ENCODE measurements at places on chromosomes 1 and 21. TPM values are rescaled to one million over a fixed set of nuclear protein-coding genes. Genes with fewer than 3 reads are reported as not detected.

Gene C8B
- polyA plus RNA-seq, result not detected

- no peak for DNase-seq
These were observed 28.8 kb upstream of the SLC19A1 start for GRCh38 chr21:45570826-45571601.

DNA sequence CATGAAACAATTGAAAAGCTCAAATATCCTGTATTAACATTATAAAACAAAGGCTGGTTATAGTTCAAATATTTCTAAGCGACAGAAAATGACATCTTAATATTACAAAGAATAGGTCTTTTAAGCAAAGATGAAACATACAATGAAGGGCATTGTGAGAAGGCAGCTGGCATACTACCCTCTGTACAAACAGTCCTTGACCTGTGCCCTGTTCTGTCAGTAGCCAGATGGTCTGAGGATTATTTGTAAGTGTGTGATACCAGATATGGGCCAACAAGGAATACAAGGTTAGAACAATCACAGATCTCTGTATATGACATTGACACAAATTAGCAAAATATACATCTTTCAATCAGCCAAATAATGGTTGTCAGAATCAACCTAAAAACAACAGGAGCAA lies 1350.4 kb downstream of the AMY1C start:
- no peak for DNase-seq

- no peak for DNase-seq
These were observed 57.2 kb downstream of the CDC7 start for GRCh38 chr1:91557826-91558225.

- no peak for DNase-seq
These were observed 68.0 kb downstream of the UCK2 start for GRCh38 chr1:165895451-165895871.

Measured in right lung (tissue), 10 donors.